ENCODE measurements at places on chromosomes 16 and 17.

DNA sequence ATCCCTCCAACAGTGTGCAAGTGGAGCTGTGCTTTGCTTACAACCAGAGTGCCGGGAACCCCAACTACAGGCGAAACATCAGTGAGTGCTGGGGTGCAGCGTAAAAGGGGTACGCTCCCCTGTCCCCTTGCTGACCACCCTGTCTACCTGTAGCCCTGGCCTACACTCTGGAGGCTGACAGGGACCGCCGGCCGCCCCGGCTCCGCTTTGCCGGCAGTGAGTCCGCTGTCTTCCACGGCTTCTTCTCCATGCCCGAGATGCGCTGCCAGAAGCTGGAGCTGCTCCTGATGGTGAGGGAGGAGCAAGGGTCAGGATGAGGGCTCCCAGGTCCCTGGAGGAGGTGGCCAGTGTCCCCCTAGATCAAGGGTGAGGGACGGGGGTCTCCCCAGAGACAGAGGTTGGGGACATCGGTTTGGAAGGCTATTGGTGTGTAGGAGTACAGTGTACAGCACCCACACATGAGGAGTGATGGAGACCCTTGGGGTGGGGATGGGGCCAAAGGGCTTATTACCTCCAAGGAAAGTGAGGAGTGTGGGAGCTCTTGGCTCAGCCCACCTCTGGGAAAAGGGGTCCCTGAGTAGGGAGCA, 19.6 kb upstream of the PDK2 start:
- DNase-seq, result no peak

- DNase-seq, result no peak
Observed at GRCh38 chr16:17590711-17591654, 120.2 kb upstream of the XYLT1 start.

DNA sequence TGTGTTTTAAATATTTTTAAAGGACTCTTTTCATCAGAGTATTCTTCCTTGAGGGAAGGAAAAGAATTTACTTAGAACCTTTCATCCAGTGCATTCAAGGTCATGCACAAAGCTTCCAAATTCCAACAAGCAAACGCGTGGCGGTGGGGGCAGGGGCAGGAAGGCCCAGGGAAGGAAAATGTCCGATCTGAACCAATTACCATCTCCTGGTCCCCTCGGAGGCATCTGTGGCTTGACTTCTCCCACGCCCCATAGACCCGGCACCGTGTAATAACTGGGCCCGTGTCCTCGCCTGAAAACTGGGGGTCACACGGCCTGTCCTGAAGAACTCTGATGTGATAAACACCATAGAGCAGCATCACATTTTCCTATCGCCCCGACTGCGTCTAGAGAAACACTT, 18.3 kb downstream of the MEAK7 start:
- no peak for DNase-seq

DNA sequence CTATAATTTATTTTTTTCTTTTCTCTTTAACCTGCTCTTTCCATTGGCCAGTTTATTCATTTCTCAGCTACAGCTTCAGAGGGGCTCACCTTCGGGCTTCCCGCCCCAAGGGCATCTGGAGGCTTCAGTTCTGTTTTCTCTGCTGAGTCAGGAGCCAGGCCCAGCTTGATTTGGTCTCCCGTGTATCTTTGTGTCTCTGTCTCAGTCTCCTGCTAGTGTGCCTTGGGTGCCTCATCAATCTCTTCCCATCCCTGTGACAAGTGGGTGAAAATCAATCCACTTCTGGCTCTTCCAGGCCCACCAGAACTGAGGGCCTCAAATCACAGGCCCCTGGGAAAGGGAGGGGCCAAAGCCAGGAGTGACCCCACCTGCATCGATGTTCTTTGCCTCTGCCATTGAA, 72.1 kb downstream of the CCDC182 start:
- no peak for DNase-seq

- no peak for DNase-seq
Observed at GRCh38 chr17:49580981-49581647, 5.4 kb downstream of the NXPH3 start.

GRCh38 chr16:1666316-1666715, 11.8 kb upstream of the JPT2 start:
- no peak for DNase-seq

- DNase-seq, result no peak
Observed at GRCh38 chr17:32445497-32445896, 1.2 kb downstream of the PSMD11 start.

GRCh38 chr16:88468275-88469129, 15.4 kb downstream of the ZFPM1 start:
- no peak for DNase-seq

DNA sequence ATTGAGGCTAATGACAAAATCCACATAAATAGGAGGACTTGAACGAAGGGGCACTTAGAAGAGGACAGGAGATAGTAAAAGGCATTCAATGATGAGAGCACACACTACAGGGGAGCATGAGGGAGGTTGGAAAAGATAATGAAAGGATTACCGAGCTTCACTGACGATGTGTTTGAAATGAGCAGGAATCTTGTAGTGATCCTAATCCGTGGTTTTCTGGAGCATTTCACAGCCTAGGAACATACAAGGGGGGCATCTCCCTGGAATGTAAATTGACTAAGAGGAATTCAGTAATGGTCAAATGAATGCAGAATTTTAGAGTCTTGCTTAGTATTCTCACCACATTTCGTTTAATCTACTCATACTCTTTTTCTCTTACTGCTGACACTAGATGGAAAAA, 5.2 kb downstream of the ATMIN start:
- DNase-seq, result no peak

DNA sequence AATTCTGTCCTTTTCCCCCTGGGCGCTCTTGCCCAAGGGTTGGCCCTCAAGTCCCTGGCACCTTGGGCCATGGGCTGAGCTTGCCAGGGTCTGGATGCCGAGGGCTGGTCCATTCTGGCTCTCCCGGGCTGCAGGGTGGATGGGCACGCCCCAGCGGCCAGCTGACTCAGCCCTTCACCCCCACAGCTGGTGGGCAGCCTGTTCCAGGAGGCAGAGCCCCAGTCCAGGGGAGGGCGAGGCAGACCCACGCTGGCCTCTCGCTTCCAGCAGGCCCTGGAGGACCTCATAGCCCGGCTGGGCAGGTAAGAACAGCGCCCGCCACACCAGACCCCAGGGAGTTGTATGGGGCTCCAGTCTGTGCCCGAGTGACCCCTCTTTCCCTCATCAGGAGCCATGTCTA, 15.0 kb downstream of the MYO15B start:
- DNase-seq, result no peak

DNA sequence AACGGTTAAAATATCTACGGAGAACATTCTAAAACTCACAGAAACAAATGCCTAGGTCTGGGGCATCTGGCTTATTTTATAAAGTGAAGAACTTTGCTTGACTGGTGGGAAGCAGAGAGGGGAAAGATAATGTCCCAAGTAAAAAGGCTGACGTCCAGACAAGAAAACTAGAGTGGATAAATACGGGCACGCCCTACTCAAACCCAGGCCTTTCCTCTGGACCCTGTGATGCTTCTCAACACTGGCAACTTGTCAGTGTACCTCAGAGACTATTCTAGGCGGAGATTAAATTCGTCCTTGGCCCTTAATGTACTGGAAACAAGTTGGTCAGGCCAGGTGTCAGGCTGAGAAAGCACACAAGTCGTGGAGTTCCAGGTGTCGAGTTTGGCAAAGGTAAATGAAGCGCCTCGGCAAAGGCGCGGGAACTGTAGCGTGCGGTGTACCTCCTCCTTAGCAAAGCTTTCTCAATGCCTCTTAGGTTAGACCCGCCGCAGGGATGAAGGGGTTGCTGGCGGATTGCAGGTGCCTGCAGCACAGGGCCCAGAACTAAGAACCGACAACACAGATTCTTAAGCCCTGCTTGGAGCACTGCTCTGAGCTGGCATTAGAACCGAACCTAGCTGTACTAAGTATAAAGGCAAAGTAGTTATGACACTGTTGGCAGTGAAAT, 668 bp upstream of the UNK start:
- DNase-seq, result no peak

GRCh38 chr16:28531777-28532744, 6.7 kb downstream of the NUPR1 start:
- DNase-seq, result no peak

DNA sequence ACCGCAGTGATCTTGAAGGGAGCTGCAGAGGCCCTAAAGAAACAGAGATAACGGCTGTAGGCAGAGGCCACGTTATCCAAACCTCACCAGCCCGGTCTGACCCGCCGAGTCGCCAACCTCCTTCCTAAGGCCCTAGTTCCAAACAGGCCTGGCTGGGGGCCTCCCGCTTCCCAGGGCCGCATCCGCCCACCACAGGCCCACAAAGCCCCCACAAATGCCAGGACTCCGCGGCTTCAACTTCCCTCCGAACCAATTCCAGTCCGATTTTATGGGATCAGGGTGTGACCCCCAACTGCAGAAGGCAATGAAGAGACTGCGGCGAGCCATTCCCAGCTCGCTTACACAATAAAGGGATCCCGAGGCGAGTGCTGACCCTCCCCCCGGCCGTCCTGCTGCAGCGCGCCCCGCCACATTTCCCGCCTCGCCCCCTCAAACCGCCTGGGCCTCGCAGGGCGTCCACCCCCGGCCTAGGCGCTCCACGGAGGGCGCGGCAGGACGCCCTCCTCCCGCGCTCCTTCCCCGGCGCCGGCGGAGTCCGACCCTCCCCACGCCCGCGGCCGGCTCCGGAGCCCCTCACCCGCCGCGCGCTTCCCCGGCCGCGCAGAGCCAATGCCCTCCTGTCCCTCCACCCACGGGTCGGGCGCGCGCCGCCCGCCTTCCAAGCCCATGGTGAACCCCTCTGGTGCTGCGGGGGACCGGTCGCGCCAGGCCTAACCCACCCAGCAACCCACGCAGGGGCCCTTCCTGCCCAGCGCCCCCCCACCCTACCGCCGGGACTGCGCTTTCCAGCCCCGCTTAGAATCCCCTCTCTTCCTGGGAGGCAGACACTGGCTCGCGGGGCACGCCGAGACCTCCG, 926 bp downstream of the MYH10 start:
- no peak for DNase-seq

- DNase-seq, result no peak
Observed at GRCh38 chr16:30997725-30998711, 12.4 kb downstream of the STX1B start.

DNA sequence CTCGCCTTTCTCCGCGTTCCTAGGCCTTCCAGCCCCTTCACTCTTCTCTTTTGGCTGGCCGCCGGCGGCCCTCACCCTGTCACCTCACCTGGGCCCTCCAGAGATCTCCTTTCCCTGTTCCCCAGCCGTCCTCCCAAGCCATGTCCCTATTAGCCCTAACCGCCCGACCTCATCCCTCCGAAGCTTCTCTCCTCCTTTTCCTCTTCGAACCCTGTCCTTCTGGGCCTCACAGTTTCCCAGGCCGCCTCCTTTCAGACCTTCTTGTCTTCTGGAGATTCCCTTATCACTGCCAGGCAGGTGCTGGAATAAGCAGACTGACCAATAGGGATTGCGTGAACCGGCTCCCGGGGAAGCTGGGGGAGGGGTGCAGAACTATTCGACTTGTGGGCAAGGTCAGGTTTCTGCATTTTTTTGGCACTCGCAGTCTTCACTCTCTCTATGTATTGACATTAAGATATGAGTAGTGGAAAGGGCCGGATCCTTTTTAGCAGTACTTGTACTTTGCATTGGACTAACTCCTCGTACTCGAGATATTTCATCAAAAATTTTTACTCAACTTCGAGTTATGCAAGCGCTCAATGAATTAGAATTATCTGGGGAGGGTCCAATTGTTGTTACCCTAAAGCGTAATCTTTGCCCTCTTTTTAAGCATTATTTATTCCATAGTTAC, 690 bp downstream of the RHOT1 start:
- no peak for DNase-seq

DNA sequence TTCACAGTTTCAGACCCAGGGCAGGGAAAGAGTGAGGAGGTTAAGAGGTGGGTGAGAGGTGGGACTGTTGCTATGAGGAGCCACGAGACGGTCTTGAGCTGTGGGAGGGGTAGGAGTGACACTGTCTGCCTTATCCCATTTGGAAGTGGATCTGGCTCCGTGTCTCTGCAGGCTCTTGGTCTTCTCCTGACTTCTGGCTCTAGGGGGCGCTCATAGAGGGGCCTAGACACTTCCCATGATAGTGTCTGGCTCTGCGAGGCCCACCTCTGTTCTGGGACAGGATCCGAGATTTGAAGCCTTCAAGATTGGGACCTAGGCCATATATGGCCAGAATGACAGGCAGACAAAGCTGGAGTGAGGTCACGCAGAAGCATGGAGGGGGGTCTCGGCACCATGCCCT, 204.5 kb downstream of the GSG1L start:
- no peak for DNase-seq

DNA sequence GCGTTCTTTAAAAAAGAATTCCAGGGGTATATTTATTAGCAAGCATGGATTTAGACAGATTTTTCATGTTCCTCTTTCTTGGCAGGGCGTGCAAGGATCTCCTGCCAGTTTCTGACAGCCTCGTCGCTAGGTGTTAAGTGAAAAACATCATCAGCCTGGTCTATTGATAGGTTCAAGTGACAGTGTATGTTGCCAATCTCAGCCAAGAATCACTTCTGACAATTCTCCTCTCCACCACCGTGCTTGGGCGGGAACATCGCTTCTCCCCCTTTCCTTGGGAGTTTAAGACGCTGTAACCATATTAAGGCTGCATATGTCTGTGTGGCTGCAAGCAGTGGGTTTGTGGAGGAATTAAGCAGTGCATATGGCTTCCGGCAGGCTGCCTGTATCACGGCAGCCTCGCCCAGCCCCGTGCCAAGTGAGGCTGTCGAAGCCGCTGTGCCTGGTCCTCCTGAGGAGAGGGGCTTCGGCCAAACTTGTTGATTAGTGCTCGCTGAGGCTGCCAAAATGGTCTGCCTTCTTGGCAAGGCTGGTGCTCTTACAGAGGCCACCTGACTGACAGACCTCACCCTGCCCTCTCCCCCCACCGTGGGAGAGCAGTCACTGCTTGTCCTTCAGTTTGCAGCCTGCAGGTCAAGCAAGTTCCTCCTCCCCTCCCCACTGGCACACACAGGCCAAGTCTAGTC, 132.2 kb upstream of the MPHOSPH6 start:
- no peak for DNase-seq

DNA sequence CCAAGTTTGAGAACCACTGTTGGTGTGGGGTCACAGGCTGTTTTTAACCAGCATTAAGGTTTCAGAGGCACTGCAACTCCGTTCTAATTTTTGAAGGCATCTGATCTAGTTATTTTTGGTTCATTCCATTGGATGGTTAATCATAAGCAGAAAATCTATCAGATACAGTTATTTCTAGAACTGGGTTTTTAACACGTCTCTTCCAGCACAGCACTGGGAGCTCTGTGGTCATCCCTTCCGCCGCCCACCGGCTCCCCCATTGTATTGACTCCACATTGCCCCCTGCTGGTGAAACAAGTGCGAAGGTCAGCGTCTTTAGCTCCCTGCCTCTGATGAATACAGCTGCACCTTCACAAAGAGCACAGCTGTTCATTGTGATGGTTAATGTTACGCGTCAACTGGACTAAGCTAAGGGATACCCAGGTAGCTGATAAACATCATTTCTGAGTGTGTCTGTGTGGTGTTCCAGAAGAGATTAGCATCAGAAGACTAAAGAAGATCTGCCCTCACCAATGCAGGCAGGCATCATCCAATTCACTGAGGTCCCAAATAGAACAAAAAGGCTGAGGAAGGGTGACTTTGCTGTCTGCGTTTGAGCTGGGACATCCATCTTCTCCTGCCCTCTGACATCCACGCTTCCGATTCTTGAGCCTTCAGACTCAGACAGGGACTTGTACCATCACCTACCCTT, 8.5 kb downstream of the CCL18 start:
- no peak for DNase-seq
